ENCODE measurements at places on chromosomes 2 and 18. TPM values are rescaled to one million over a fixed set of nuclear protein-coding genes. Genes with fewer than 3 reads are reported as not detected.

DNA sequence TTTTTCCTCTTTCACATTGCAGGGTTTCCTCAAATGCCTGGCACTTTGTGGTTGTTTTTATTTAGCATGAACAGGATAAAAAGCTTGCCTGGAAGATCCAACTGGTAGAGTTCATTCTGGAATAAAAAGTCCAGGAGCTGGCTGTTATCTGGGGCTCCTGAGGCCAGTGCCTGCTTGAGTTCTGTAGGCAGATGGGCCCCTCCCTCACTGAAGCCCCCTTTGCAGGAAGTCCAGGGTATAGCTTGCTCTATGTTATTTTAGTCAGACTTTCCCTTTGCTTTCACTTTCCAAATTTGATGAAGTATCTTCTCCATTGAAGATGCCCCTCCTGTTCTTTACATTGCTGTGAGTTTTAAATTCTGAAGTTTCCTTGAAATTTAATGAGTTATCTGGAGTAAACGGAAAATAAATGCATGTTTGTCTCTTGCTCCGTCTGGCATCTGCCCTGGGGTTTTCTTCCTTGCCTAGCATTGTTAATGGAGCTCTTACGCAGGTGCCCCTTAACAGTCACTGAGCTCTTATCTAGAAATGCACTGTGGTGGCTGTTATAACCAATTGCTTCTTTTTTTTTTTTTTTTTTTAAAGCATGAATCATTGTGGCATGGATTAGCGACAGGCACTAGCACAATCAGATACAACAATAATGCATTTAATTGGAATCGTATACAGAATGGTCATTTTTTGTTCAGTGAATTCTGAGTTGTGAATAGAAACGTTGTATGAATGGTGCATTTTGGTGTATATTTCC is 27.0 kb upstream of the LPIN1 start:
- no peak for DNase-seq

GRCh38 chr18:76139844-76140243 is 355.2 kb downstream of the ZNF516 start:
- DNase-seq = no peak

GRCh38 chr18:79715280-79715679 is 35.7 kb downstream of the CTDP1 start:
- DNase-seq = no peak

NPHP1 gene
- 2.0 TPM for polyA plus RNA-seq

DNA sequence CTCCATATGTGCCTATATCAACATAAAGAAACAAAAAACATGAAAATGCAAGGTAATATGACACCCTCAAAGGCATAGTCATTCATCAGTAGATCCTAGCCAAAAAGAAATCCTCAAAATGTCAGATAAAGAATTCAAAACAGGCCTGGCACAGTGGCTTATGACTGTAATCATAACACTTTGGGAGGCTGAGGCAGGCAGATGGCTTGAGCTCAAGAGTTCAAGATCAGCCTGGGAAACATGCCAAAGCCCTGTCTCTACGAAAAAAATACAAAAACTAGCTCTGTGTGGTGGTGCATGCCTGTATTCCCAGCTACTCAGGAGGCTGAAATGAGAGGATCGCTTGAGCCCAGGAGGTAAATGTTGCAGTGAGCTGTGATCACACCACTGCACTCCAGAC is 284.6 kb upstream of the KLHL29 start:
- no peak for DNase-seq

DNA sequence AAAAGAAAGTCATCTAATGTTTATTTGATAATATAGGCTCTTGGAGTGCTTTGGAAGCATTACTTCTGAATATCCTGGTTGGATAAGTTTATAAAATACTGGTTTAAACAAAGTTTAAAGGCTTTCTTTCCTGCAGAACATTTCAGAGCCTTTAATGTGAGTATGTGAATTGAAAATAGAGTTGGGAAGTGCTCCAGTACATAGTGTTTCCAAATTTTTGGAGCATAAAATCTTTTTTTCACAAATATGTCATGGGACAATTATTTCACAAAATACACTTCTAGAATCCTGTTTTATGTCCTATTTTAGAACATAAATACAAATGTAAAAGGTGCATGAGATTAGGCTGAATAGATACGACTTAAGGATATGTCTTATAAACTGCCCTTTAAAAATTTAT is 158.9 kb upstream of the HNRNPA3 start:
- DNase-seq = no peak

GRCh38 chr18:10152475-10152874 is 238.7 kb downstream of the VAPA start:
- no peak for DNase-seq
